ENCODE measurements at places on chromosomes 12 and 14. TPM values are rescaled to one million over a fixed set of nuclear protein-coding genes. Genes with fewer than 3 reads are reported as not detected.

Gene HSP90B1
- 621 TPM for total RNA-seq

Gene FAIM2
- not detected for total RNA-seq

Gene RDH12
- total RNA-seq: not detected

Gene DAO
- total RNA-seq: not detected

Gene BMP4
- 0.26 TPM for total RNA-seq

Gene C3AR1
- total RNA-seq: 2.3 TPM

Gene INHBC
- total RNA-seq: not detected

- no peak overlapping the region for H3K4me3 ChIP-seq
- H3K27ac ChIP-seq: peak overlapping the region; percentile 21
- no peaks in the 10 kb centered on the region for H3K4me1 ChIP-seq
- no peak for DNase-seq
Observed at GRCh38 chr12:53543539-53543938, 36.3 kb upstream of the NPFF start.

GRCh38 chr12:32918890-32919801, 22.6 kb upstream of the PKP2 start:
- H3K36me3 ChIP-seq: no peaks in the 10 kb centered on the region
- no peaks in the 10 kb centered on the region for H3K4me1 ChIP-seq
- no peak overlapping the region for H3K4me3 ChIP-seq
- peaks cover 3% of the 10 kb centered on the region for H3K27me3 ChIP-seq

- no peaks in the 10 kb centered on the region for H3K36me3 ChIP-seq
- H3K27me3 ChIP-seq: no peaks in the 10 kb centered on the region
- no peak overlapping the region for H3K4me3 ChIP-seq
- H3K27ac ChIP-seq: no peak overlapping the region
- DNase-seq: no peak
Observed at GRCh38 chr12:1380171-1380851, 214.1 kb downstream of the FBXL14 start.

- no peak for DNase-seq
- H3K4me1 ChIP-seq: peaks cover 9% of the 10 kb centered on the region
- H3K27ac ChIP-seq: no peak overlapping the region
- H3K4me3 ChIP-seq: peak overlapping the region; percentile 32
- no peaks in the 10 kb centered on the region for H3K27me3 ChIP-seq
Observed at GRCh38 chr12:100164153-100164704, 21.6 kb upstream of the BLTP3B start.

- no peaks in the 10 kb centered on the region for H3K4me1 ChIP-seq
- no peak overlapping the region for H3K4me3 ChIP-seq
- no peak for DNase-seq
Observed at GRCh38 chr14:101033446-101034165, 130.1 kb upstream of the RTL1 start.

DNA sequence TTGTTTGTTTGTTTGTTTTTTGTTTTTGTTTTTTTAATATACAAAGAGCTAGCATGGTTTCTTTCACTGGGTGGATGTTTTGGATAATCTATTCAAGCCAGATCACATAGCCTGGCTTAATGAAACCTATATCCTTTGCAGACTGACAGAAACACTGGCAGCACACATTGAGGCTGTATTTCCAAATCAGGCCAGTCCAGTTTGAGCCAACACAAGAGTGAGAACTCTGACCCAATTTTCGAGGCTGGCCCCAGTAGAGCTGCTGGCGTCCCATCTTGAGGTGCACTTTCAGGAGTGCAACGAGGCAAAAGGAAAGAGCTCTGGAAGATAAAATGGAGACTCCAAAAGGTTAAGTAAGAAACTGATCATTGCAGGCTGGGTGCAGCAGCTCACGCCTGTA, 43.9 kb upstream of the ACTN1 start:
- no peak overlapping the region for H3K4me3 ChIP-seq
- H3K4me1 ChIP-seq: no peaks in the 10 kb centered on the region
- H3K27ac ChIP-seq: no peak overlapping the region
- no peaks in the 10 kb centered on the region for H3K36me3 ChIP-seq

GRCh38 chr12:10716704-10717315, 6.3 kb downstream of the YBX3 start:
- H3K4me3 ChIP-seq: no peak overlapping the region
- no peak overlapping the region for H3K27ac ChIP-seq
- DNase-seq: peak; percentile 29

DNA sequence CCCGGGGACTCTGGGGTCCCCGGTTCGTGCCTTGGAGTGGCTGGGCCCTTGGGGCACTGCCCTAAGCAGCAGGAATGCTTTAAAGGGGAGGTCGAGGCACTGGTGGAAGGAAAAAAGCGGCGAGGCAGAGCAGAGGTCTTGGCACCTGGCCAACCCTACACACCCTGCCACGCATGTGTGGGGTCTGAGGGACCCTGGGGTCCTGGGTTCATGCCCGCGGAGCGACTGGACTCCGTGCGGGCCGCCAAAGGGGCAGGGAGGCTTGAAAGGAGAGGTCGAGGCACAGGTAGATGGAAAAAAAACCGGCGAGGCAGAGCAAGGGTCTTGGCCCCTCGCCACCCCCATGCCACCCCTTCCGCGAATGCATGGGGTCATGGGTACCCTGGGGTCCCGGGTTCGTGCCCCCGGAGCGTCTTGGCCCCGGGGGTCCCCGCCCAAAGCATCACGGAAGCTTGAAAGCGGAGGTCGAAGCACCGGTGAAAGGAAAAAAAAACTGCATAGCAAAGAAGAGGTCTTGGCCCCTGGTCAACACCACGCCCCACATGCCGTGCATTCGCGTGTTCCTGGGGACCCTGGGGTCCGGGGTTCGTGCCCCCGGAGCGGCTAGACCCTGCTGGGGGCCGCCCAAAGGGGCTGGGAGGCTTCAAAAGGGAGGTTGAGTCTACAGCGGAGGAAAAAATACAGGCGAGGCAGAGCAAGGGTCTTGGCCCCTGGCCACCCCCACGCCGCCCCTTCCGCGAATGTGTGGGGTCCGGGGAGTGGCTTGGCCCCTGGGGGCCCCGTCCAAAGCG, 312.9 kb downstream of the ALG10 start:
- no peak for DNase-seq
- no peak overlapping the region for H3K27ac ChIP-seq
- H3K36me3 ChIP-seq: peaks cover 6% of the 10 kb centered on the region
- no peaks in the 10 kb centered on the region for H3K27me3 ChIP-seq
- no peaks in the 10 kb centered on the region for H3K4me1 ChIP-seq

DNA sequence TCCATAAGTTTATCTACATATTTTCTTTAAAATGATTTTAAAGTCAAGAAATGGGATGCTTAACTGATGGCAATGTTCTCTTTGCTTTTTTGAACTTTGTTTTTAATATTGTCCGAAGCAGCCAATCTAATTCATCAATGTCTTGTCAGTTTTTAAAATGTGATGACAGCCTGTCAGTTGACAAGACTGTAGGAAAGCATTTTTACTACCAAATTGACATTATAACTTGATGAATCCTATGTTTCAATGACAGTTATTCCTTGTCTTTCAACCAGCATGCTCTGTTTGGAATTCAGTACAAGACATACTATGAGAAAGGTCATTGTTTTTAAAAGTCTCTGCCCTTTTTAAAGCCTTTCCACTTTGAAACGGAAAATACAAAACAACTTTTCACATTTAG, 1073.2 kb downstream of the TMTC2 start:
- H3K4me3 ChIP-seq: no peak overlapping the region
- no peak for DNase-seq
- H3K36me3 ChIP-seq: no peaks in the 10 kb centered on the region
- no peak overlapping the region for H3K27ac ChIP-seq

DNA sequence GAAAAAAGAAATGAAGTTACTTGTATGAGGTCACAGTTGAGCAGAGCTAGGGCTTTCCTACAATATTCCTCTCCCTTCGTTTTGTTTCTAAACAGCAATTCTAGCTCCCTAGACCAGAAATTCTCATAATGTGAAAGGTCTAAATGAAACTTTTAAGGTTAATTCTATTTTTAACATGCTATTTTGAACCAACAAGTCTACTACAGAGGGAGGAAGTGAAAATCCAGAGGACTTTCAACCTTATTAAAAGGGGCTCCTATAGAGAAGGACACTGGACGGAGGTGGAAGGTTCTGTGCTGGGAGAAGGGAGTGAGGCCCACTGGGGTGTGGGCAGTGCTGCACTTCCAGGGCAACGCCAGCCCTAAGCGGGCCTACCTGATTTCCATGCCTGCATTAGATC, 13.4 kb downstream of the GSG1 start:
- H3K27ac ChIP-seq: no peak overlapping the region
- no peak overlapping the region for H3K4me3 ChIP-seq
- H3K4me1 ChIP-seq: no peaks in the 10 kb centered on the region
- H3K36me3 ChIP-seq: no peaks in the 10 kb centered on the region
- no peak for DNase-seq

- H3K36me3 ChIP-seq: no peaks in the 10 kb centered on the region
- no peak overlapping the region for H3K4me3 ChIP-seq
- no peaks in the 10 kb centered on the region for H3K4me1 ChIP-seq
- no peak overlapping the region for H3K27ac ChIP-seq
- H3K27me3 ChIP-seq: no peaks in the 10 kb centered on the region
Observed at GRCh38 chr12:16553457-16553856, 52.5 kb downstream of the LMO3 start.

- H3K27me3 ChIP-seq: no peaks in the 10 kb centered on the region
- no peaks in the 10 kb centered on the region for H3K4me1 ChIP-seq
- H3K4me3 ChIP-seq: no peak overlapping the region
Observed at GRCh38 chr12:8773461-8773860, 49.0 kb upstream of the A2ML1 start.

DNA sequence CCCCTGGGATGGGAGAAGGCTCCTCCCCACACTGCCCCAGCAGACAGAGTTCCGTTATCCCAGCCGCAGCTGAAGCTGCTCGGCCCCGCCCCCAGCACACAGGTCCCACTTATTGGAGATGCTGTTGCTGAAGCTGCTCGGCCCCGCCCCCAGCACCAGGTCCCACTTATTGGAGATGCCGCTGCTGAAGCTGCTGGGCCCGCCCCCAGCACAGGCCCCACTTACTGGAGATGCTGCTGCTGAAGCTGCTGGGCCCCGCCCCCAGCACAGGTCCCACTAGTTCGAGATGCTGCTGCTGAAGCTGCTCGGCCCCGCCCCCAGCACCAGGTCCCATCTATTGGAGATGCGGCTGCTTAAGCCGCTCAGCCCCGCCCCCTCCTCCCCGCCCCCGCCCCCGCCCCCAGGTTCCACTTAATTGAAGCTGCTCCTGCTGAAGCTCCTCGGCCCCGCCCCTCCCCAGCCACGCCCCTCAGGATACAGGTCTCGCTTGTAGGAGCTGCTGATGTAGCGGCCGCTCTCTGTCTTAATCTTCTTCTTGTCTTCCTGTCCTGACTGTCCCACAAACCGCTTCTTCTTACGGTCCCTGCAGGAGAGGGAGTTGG, 12.0 kb downstream of the CFAP73 start:
- H3K27me3 ChIP-seq: no peaks in the 10 kb centered on the region
- H3K27ac ChIP-seq: no peak overlapping the region
- peaks cover 7% of the 10 kb centered on the region for H3K4me1 ChIP-seq
- no peak overlapping the region for H3K4me3 ChIP-seq
- H3K36me3 ChIP-seq: peaks cover 5% of the 10 kb centered on the region

DNA sequence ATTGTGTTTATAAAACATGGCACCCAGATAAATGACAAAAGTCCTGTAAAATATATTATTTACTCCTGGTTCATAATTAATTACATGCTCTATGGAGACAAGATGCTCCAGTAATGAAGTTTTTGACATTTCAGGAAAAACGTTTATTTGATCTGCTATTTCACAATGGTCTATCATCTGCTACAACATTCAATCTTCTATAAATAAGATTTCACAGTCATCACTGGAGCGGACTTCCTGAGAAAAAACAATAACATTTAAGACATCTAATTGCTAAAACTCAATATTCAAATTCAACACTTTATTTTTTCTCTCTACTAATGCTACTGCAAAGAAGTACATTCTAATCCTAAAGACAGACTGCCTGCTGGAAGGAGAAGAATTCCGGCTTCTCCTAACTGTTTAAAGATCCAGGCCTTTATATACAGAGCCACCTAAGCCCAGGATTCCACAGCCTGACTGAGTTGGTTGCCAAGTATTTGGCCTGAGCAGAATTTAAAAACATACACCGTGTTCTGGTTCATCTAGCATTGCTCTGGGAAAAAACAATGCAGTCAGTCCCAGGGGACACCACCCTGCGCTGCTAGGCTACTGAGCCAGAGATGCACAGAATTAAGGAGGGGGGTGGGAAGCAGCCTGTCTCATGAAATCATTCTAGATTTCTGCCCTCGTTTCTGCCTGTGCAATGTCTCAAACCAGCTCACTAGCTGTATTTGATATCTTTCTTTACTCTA, 58.0 kb downstream of the TMTC1 start:
- H3K27me3 ChIP-seq: no peaks in the 10 kb centered on the region
- DNase-seq: no peak
- no peak overlapping the region for H3K27ac ChIP-seq
- no peaks in the 10 kb centered on the region for H3K36me3 ChIP-seq
- H3K4me3 ChIP-seq: no peak overlapping the region

GRCh38 chr12:122499991-122500684, 594 bp downstream of the ZCCHC8 start:
- peaks cover 28% of the 10 kb centered on the region for H3K4me1 ChIP-seq
- peaks cover 7% of the 10 kb centered on the region for H3K36me3 ChIP-seq
- H3K27ac ChIP-seq: peak overlapping the region; percentile 92
- H3K27me3 ChIP-seq: no peaks in the 10 kb centered on the region
- peak overlapping the region; percentile 93 for H3K4me3 ChIP-seq
- DNase-seq: peak; percentile 67

- H3K27me3 ChIP-seq: peaks cover 13% of the 10 kb centered on the region
- H3K4me3 ChIP-seq: no peak overlapping the region
- no peak overlapping the region for H3K27ac ChIP-seq
- H3K4me1 ChIP-seq: no peaks in the 10 kb centered on the region
Observed at GRCh38 chr12:131163189-131163738, 209.6 kb downstream of the ADGRD1 start.

- no peak overlapping the region for H3K27ac ChIP-seq
- no peaks in the 10 kb centered on the region for H3K4me1 ChIP-seq
- no peaks in the 10 kb centered on the region for H3K27me3 ChIP-seq
- H3K36me3 ChIP-seq: no peaks in the 10 kb centered on the region
- H3K4me3 ChIP-seq: no peak overlapping the region
- DNase-seq: no peak
Observed at GRCh38 chr12:107645630-107646333, 39.8 kb upstream of the PWP1 start.

DNA sequence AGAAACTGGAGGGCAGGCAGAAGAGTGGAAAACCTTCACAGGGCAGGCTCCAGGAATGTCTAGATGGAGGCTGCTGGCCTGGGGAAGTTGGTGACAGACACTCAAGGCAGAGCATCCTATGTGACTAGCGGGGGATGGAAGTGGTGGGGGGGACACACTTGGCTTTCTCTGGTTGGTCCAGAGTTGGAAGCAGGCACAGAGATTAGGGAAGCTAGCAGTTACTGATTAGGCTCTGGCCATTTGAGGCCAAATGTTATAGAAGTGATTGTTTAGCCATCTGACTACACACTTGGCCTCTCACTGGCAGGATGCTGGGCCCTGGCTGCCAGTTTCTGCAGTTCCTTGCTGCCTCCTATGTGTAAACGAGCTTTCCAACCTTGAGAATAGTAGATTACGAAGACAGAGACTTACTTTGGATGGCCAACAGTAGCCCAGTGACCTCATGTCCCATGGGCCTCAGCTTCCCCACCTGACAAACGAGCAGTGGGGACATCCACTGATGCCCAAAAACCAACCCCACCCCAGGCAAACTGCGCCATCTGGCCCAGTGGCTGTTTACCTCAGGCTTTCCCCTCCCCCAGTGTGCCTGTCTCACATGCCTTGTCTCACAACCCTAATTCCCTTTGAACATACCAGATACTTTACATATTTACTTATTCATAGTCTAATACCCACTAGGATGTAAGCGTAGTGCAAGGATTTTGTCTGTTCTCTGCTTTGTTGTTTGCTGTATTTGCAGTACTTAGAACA, 102.7 kb downstream of the PAPLN start:
- no peak overlapping the region for H3K4me3 ChIP-seq
- peaks cover 9% of the 10 kb centered on the region for H3K4me1 ChIP-seq
- no peak for DNase-seq
- H3K27me3 ChIP-seq: no peaks in the 10 kb centered on the region

All from natural killer cell treated with Interleukin-12 subunit alpha and Interleukin-12 subunit beta and Interleukin-15 and Interleukin-18, amount 100 ng/mL, for 72 hours (primary cell).